ENCODE measurements at places on chromosomes 2 and 18. TPM values are rescaled to one million over a fixed set of nuclear protein-coding genes. Genes with fewer than 3 reads are reported as not detected.

The CFC1 gene
- not detected for total RNA-seq

The FAM98A gene
- 35.5 TPM for total RNA-seq

The MCFD2 gene
- 174 TPM for total RNA-seq

The CRYBA2 gene
- total RNA-seq, result not detected

The SLC5A7 gene
- total RNA-seq, result not detected

The PLEKHM3 gene
- 3.3 TPM for total RNA-seq

The INPP5D gene
- 17.5 TPM for total RNA-seq

The UGT1A4 gene
- total RNA-seq, result not detected

The CLEC4F gene
- 0.10 TPM for total RNA-seq

The LRRC30 gene
- not detected for total RNA-seq

All from mammary microvascular endothelial cell (primary cell).